Activated CD8-positive, alpha-beta memory T cell treated with anti-CD3 and anti-CD28 coated beads, Interleukin-2, amount 50 U/mL, for 48 hours (primary cell): ENCODE measurements at places on chromosomes 7 and 10.

- no peak for DNase-seq
These were observed 42.3 kb downstream of the JMJD1C start for GRCh38 chr10:63423494-63423893.

DNA sequence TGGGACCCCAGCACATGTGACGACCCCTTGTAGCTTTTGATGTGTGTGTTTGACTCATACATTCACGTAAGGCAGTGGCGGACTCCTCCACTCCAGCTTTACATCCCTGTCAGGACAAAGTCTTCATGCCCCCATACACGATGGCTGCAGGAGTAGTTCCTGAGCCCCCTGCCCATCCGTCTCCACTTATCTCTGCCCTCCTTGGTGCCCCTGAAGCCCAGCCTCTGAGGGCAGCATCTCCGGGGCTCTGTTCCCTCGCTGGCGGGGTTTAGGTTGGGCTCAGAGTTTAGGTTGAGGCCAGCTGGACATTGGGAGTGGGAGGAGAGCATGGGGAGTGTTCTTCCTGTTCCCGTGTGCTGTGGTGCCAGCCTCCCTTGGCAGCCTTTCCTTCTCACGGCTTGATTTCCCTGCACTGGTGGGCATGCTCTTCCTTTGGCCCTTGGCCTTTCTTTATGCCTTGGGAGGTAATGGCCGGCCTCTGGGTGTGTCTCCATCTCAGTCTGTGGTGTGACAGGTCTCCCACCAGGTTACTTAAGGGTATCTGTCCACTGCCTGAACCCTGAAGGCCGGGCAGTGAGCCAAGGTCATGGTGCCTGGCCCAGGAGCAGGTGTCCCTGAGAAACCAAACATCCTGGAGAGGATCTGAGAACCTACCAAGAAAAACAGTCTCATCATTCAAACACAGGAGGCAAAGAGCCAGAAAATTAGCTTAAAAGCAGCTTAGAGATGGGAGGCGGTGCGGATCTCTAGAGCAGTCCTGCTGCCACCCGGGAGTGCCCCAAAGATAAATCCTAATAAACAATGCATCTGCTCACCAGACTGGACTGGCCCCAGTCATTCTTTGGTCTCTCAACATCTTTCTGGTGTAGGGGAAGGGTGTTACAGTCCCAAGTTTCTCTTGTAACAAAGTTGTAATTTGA lies 85.5 kb downstream of the GLRX3 start:
- peak; percentile 7 for DNase-seq

DNA sequence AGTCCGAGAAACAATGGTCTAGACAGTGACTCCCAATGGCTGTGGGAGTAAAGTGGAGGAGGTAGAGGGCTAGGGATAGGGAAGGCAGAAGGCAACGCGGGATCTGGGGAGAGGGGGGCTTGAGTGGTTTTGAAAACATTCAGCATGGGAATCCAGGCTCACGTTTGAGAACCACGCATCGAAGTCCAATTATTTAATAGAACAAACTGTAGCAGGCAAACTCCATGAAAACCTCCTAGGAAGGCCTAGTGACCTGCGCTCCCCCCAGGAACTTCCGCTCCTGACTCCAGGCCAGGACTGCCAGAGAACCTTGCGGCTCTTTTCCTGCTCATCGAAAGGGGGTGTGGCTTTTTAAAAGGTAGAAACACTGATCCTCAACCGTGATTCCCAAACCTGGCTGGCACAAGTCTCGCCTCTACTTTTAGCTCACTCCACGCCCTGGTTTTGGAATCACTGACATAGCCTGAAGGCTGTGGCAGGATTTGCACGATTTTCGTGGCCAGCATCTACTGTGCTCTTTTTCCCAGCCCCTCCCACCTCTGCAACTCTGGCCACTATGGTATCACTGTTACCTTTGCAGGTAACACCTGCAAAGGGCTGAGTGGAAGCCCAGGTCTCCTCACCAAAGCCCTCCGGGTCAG lies 43.4 kb downstream of the MYOF start:
- DNase-seq, result no peak

DNA sequence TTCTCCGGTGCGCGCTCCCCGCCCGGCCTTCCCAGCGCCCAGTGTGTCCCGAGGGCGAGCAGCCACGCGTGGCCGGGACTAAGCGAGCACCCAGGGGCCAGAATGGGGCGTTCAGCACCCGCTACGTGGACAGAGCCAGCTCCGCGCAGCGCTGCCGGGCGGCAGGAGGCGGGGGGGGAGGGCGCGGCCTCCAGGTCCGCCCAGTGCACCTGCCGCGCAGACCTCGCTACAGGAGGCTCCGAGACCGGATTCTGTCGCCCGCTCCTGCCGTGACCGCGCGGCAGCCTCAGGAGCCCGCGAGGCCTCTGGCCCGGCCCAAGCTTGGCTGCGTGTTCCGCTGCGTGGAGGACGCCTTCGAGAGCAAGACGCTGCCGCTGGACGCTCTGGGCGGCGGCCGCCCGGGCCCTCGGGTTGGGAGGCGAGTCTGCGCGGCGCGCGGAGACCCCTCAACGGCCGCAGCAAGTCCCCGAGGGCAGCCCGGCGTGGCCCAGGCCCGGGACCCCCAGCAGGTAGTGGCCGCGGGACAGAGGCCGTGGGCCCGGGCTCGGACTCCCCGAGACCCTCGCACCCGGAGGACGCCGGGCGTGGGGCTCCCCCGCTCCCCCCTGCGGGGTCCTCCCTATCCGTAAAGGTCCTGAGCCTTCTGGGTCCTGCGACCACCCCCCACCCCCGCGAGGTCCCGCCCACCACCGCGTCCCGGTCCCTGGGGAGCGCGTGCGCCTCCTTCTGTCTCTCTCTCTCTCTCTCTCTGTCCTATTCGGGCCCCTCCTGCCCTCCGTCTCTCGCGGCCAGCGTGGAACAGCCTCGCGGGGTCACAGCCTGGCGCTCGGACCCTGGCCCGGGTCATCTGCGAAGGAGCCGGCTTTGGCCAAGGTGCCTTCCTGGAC lies 904 bp upstream of the DPYSL4 start:
- peak; percentile 68 for DNase-seq

DNA sequence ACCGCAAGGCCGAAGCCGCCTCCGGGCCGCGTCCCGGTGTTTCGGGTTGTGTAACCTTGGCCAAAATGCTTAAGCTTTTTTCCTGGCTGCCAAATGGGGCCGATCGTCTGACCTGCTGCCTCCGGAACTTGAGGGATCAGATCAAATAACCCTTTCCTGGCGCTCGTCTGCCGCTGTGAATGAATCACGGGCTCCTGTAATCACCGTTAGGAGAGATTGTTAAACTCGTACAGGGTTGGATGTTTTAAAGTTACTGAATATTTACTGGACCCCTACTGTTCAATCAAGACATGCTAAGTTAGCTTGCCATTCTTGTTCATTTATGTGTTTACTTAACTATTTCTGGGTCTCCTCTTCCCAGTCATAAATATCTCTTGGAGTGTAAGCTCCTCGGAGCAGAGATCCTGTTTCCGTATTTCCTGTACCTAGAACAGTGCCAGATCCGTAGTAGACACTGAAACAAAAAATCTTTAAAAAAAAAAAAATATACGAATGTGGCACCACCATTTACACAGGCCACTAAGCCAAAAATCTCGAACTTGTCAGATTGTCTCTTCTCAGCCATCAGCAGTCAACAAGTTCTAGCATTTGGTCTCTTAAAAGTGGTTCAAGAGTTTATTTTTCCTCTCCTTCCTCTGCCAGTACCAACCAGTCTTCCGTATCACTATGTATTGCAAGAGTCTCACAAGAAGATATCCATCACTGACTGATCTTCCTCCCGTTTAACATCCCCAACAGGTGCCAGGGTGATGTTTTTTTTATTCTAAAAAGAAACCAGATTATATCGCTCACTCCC lies 650 bp upstream of the TM9SF3 start:
- no peak for DNase-seq

DNA sequence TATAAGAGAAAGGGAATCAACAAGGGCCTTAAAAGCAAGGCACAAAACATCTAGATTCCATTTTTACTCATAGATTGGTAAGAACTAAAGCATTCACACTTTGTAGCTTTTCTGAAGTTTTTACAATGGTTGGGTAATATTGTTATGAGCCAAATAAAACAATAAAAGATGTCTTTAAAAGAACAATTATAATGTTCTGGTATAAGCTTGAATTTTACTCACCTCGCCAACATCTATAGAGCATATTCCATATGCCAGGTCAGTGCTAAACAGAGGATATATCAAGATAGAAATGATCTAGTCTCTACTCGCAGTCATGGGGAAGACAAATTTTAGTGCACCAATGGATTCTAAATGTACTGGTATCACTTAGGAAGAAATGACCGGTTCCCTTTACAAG lies 11.9 kb downstream of the STEAP1 start:
- DNase-seq, result no peak

DNA sequence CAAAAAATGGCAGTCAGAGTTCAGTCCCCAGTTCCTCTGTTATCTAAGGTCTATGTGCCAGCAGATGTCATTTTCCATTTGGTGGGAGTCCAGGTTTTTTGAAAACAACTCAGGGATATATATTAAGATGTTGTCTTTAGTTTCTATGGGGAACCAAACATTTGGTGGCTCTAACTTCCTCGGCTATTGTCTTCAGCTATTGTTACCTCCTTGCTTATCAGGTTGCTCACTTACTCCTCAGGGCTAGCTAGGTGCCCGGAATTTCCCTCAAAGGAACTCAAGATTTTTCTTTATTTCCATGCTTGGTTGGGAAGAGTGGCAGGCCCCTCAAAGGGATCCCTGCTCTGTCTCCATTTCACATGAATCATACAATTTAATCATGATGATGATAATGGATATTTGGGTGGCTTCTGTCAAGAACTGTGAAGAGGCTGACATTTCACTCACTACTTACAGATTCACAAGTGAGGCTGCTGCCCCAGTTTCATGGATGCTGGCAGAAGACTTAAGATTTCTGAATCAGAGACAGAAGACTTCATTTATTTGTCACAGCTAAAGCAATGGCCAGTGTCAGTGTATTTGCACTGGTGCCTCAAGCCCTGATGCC lies 182.8 kb downstream of the PKD1L1 start:
- DNase-seq, result no peak

DNA sequence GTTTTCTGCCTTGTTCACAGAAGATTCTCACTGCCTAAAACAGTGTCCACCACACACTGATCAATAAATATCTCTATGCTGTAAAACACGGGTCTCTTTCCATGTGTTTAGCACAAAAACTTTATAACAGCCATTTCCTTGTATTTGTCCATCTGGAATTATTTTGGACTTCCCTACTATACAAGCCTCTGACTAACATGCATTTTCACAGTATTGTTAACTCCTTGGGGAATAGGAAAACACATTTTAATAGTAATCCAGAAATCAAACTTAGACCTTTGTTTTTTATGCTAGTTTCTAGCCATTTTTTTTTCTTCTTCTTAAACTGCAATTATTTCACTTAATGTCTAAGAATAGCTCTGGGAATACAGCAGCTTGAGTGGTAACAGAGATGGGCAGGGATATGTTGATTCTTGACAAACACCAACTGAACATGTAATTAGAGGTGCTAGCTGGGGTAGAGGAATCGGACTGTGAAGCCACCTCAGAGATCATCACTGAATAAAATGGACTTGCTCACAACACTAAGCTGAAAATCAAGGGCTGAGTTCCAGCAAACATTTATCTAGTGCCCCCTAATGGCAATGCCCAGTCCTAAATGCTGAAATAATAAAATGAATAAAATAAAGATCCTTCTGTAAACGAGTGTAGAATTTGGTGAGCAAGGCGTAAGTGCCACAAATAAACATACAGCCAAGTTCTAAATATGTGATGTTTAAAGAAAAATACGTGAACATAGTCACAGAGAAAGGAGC lies 593.1 kb downstream of the SORCS1 start:
- no peak for DNase-seq

DNA sequence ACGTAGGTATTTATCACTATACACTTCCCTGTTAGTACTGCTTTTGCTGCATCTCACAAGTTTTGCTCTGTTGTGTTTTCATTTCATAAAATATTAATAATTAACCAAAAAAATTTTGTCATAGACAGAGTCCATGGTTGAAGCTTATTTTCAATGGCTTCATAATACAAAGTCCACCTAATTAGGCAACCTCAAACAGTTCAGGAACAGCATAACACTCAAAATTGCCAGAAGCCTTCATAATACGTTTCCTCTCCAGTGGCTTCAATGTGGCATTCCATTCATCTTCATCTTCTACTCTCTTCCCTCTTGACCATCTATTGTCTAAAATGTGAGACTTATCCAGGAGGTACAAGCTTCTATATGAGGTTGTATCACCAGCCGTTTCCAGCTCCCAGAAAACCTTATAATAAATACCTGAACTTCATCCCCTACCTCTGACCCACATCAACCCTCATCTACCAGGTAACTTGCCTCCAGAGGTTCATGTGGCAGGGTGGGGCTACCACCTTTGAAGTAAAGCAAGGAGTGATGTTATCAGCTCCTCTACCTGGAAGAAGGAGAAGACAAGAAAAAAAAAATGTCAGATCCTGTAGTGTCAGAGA lies 337.3 kb downstream of the MALRD1 start:
- no peak for DNase-seq

- no peak for DNase-seq
These were observed 17.2 kb upstream of the FAM170B start for GRCh38 chr10:49151025-49151445.

GRCh38 chr7:41574377-41574776 lies 128.5 kb downstream of the INHBA start:
- no peak for DNase-seq

DNA sequence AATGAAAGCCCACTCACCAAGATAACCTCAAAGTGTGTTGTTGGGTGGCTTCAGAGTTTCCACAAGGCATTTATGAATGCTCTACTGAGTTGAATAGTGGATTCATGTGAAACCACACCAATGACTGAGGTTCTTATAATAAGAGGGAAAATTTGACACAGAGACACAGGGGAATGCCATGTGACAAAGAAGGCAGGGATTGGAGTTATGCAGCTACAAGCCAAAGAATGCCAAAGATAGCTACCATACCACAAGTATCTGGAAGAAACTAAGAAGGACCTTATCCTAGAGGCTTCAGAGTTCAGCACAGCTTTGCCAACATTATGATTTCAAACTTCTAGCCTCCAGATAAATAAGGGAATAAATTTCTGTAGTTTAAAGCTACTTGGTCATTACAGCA lies 68.0 kb upstream of the PCDH15 start:
- DNase-seq, result no peak

- DNase-seq, result no peak
These were observed 18.3 kb downstream of the UBE2D1 start for GRCh38 chr10:58352956-58353610.

DNA sequence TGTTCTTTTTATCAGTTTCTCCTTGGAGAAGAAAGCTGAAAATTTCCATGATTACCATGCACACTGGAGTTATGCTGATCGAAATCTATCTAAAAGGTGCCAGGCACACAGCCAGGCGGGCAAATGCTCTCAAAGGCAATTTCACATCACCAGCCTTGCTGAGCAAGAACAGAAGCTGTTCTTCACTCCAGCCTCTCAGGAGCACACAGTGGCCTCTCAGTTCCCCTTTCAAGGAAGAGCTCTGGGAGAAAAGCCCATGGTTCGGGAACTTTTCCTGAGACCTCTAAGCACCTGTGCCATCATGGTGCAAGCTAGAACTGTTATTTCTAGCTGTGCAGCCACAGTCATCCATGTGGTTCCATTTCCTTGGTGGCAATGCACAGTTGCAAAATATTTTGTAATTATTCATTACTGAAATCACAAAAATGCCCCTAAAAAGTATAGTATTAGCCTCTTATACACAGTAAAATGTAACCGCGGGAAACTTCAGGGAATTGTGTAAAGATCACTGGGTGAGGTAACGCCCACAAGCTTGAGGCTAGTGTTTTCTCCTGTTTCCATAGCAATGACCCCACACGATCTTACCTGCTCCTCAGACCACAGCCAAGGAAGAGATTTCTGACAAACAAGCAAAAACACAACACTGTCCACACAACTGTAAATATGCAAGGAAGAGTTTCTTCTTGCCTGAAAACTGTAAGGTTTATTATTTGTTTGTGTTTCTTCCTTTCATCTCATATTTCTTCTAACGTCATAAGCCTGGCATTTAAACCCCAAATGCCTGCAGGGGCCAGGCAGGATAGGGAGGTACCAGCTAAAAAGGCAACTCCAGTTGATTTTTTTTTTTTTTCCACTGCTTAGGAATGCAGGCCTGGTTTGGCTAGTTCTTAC lies 121.2 kb downstream of the FAM107B start:
- no peak for DNase-seq
